ENCODE measurements at places on chromosomes 7 and 10. TPM values are rescaled to one million over a fixed set of nuclear protein-coding genes. Genes with fewer than 3 reads are reported as not detected.
A peak's percentile ranks its signal among the peaks of the same experiment; 100 is the strongest.

DNA sequence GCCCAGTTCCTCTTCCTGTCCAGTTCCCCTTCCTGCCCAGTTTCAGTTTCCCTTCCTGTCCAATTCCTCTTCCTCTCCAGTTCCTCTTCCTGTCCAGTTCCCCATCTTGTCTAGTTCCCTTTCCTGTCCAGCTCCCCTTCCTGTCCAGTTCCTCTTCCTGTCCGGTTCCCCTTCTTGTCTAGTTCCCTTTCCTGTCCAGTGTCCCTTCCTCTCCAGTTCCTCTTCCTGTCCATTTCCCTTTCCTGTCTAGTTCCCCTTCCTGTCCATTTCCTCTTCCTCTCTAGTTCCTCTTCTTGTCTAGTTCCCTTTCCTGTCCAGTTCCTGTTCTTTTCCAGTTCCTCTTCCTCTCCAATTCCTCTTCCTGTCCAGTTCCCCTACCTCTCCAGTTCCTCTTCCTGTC, 68.1 kb upstream of the ADCY1 start:
- DNase-seq: no peak

DNA sequence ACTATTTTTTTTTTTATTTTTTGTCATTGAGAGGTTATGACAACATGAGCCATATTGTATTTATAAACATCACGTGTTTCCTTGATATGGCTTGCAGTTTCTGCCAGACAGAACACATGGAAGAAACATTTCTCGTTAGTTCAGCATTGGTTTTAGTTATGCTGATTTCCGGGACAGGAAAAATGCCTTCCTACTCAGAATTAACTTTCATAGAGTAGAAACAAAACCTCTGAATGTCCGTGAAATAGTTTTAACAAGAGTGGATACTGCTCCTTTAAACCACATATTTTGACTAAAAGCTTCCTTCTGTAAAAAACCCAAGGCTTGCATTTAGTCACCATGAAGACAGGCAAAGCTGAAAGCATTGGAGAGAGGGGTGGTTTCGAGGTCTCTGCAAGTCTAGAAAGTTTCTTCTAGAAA, 240.4 kb downstream of the KIAA1217 start:
- DNase-seq: peak; percentile 48

DNA sequence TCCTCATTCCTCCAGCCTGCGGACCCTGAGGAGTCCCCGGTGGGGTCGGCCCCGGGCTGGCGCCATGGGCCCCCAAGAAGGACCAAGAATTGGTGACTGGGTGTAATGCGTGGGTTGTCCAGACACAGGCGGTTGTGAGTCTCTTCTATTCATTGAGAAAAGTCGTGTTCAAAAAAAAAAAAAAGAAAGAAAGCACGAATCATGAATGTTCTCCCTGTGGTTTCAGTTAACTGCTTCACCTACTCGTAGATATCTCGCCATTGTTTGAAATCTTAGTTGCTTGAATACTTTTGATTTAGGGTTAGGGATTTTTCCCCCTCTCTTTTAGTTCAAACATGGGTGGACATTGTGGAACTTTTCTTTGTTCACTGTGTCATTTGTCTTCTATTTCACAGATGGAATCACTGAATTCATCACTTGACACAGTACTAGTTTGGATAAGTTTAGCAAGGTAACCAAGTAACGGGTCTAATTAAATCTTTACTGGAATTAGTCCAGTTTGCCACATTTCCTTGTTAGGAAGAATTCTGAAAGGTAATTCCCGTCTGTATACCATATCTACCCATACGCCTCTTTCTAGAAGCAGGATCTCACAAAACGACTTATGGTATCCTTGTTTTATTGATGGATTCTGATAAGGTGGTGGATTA, 775 bp downstream of the STARD3NL start:
- no peak for DNase-seq

DNA sequence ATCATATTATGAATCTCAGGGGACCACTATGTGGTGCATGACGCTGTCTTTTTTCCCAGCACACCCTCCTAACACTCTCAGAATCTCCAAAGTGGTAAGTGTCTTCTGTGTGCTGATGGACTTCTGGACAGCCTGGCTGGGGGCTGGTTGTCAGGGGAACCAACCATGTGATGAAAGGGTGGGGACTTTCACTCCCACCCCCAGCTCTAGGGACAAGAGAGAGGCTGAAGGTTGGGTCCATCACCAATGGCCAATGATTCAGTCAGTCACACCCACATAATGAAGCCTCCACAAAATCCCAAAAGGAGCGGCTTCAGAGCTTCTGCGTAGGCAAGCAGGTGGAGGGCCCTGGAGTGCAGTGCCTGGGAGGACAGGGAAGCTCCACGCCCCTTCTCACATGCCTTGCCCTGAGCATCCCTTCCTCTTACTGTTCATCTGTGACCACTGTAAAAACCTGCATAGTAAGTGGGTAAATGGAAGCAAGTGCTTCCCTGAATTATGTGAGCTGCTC, 44.6 kb downstream of the RASGEF1A start:
- no peak for DNase-seq

GRCh38 chr10:96034625-96035024, 8.8 kb upstream of the CCNJ start:
- DNase-seq: no peak

GRCh38 chr7:91324663-91325062, 60.4 kb downstream of the FZD1 start:
- no peak for DNase-seq

DNA sequence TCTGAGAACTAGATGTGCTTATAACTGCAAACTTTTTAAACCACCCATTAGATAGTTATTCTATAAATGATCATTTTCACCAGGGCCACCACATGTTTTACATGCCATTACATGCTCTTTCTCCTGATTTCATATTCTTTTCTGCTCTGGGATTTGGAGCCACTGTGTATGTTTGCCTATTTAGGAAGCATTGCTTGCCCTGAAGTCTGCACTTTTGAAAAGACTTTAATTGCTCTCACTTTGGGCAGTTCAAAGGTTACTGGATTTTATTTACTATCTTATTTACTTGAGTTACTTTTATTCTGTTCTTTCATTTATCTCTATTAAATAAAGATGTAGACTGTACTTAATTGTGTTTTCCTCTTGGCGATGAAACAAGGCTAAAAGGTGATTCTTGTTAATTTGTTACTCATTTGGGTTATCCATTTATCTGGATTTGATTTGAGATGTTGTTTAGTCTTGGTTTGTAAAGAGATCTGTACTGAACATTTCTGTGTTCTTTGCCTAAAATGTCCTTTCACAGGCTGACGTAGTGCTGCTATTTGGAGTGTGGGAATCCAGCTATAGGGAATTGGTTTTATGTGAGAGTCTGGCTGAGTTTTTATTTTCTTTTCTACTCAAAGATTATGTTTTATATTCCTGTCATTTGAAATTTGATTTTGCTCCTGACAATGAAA, 88.8 kb downstream of the SUGCT start:
- no peak for DNase-seq

- no peak for DNase-seq
Observed at GRCh38 chr10:103551619-103552602, 58.4 kb downstream of the NEURL1 start.

GRCh38 chr7:2143981-2144595, 88.7 kb downstream of the MAD1L1 start:
- DNase-seq: no peak

- no peak for DNase-seq
Observed at GRCh38 chr10:80497187-80498077, 40.3 kb upstream of the SH2D4B start.

DNA sequence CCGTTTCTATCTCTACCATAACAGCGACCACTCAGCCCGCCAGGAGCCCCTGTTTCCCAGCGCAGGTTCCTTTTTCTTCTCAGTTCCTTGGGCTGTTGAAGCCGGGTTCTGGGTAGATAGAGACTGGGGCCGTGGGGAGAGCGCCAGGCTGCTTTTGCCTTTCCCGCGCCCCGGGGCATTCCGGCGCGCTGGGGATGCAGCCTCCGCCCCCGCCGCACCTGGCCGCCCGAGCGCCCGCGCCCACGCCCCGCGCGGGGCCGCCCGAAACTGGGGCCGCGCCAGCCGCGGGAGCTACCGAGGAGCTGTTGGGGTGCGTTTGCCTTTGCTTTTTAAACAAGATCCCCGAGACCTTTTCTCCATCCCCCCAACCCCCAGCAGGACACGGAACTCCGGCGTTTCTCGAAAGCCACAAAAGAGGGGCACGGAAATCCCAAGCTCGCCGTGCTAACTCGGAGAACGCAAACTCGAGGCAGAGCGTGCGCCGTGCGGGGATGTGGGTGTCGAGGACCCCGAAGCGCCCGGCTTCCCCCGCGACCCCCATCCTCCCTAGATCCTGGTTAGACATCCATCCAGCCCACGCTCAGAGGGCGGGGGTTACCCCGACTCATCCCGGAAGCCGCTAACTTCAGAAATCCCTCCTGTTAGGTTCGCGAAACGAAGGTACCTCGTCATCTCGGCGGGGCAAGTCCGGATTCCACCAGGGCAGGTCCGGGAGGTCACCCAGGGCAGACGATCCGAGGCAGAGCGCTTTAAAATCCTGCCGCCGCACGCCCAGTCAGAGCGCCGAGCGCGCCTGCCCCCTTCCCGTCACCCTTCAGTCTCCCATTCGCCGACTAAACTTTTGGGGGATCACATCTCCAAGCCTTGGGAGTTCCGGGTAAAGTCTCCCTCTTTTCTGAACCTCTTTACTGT, 1.0 kb downstream of the GRM8 start:
- DNase-seq: peak; percentile 2

GRCh38 chr10:30172091-30172490, 112.7 kb upstream of the JCAD start:
- DNase-seq: no peak

DNA sequence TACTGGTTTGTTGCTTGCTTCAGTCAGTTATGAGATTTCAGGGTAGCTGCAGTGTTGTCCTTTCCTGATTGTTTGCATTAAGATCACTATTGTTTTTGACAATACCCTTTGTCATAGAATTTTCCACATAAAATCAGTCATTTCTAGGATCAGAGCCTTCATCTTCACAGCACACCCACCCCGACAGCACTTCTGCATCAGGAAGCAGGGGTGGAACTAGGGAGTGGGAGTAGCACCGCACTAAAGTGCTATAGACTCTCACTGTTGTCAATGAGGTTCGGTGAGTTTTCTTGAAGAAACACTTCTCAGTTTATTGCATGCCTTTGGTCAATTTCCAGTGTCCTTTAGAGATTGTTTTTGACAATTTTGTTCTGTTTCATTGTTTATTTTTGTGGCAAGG, 632.5 kb downstream of the AUTS2 start:
- no peak for DNase-seq

DNA sequence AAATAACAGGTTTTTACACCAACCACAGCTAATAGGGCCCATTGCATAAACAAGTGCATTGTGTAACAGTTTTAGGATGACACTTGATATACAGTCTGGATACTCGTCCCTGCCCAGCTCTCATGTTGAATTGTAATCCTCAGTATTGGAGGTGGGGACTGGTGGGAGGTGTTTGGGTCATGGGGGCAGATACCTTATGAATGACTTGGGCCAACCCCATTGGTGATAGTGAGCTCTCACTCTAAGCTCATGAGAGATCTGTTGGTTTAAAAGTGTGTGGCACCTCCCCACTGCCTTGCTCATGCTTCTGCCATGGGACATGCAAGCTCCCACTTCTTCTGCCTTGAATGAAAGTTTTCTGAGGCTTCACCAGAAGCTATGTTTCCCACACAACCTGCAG, 136.7 kb downstream of the PDE1C start:
- no peak for DNase-seq

DNA sequence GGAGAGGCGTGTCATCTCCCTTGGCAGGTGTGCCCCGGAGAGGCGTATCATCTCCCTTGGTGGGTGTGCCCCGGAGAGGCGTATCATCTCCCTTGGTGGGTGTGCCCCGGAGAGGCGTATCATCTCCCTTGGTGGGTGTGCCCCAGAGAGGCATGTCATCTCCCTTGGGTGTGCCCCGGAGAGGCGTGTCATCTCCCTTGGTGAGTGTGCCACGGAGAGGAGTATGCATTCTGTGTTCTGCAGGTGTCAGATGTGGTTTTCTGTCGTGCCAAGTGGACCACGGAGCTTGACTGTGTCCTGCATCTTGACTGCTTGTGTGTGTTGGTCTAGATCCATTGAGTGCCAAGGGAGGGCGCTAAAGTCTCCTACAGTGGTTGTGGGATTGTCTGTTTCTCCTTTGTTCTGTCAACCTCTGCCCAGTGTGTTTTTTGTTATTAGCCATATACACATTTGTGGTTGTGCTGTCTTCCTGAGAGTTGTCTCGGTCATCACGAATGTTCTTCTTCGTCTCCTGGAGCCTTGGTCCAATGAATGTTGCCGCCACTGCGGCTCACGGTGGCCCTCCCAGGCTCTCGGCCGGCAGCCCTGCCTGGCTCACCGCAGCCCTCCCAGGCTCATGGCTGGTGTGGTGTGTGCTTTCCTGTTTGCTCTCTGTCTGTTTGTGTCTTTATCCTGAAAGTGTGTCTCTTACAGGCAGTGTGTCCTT, 96.8 kb downstream of the INPP5A start:
- DNase-seq: no peak

DNA sequence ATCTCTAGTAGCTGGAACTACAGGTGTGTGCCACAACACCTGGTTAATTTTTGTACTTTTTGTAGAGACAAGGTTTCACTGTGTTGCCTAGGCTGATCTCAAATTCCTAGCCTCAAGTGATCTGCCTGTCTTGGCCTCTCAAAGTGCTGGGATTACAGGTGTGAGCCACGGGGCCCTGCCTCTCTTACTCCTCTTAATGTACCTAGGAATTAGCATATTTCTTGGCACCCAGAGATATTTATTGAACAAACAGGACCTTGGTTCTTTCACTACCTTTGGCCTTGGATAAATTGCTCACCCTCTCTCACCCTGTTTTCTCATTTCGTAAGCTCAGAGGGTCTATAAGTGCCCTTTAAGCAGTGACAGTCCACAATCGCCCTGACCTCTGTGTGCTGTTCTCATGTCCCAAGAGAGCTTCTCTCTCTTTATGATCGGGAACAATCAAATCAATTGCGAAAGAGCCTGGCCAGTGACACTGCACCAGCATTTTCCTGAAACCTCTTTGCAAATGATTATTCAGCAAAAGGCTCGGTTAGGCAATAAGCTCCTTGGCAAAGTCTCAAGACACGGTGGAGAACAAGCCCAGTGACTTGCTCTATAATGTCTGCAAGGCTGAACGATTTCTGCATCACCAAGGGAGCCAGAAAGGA, 117.7 kb downstream of the APBB1IP start:
- DNase-seq: peak; percentile 9

Gene JAZF1
- total RNA-seq: 9.3 TPM

Gene SFTPA2
- total RNA-seq: 0.08 TPM

Gene NPY4R
- total RNA-seq: not detected

Gene ANAPC16
- 61.4 TPM for total RNA-seq

Gene FAM170B
- total RNA-seq: not detected

Gene MEOX2
- total RNA-seq: 2.3 TPM

Measured in myocyte (in vitro differentiated cells).